NCI-H446 treated with DMSO at 0.1 percent for 48 hours (cell line): ENCODE measurements at places on chromosomes 5 and 9.
A peak's percentile ranks its signal among the peaks of the same experiment; 100 is the strongest.

- no peak for DNase-seq
Measured at GRCh38 chr9:88891040-88891439, 100.2 kb upstream of the S1PR3 start.

DNA sequence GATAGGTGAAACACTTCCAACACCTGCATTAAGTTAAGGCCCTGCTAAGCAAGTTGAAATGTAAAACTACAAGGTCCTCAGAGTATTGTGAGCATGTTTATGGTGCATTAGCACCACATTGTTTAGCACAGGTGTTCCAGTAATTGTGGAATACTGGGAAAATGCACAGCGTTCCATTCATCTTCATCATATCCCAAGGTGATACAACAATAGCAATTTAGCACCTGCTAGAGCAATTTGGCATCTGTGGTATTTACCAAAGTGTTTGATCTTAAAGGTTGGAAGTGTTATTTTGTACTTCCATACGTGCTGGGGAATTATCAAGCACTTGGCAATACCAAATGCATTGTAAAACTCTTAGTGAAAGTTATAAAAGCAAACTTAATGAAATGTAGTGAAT is 266.8 kb downstream of the CYLC2 start:
- DNase-seq: no peak

GRCh38 chr9:2833096-2833495 is 10.8 kb downstream of the PUM3 start:
- no peak for DNase-seq

GRCh38 chr9:84499969-84500582 is 159.5 kb upstream of the SLC28A3 start:
- DNase-seq: no peak

DNA sequence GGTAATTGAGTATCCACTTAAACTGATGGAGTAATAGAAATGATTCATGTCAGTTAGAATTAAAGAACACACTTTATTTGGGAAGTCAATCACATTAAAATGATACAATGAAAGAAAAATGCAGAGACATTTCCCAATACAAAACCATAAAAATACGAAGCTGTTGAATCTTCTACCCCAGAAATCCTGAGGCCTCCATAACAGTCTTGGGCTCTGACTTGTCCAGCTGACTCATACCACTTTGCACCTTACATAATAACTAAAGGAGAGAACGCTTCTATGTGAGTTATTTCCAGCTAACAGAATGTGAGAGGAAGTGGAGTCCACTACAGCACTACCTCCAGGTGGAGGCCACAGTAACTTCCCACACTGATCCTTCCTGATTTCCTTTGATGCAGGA is 305.0 kb downstream of the MRPS30 start:
- no peak for DNase-seq

DNA sequence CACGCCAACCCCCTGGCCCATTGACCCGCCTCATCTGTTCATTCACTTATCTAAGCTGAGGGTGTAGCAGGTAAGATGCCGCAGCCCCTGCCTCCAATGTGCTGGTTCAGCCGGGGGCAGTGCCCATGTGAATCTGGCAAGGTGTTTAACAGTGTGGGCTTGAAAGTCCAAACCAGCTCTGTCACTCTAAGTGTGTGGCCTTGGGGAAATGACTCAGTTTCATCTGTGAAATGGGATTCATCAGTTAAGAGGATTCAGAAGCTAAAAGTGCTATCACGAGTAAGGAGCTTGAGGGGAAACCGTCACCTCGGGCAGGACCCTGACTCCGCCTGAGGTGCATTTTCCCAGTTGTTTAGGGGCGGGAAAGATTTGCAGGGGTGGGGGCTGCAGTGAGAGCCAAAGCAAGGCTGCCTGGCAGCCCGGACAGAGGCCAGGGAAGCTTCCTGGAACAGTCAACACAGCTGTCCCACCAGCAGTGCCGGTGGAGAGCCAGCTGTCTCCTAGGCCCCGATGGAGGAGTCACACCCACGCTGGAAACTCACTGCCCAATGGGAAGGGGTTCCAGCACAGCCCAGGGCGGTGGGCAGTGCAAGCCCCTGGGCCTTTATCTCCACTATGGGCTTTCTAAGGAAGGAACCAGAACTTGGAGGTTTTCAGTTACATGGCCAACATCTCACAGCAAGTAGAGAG is 9.7 kb upstream of the URM1 start:
- DNase-seq: no peak

DNA sequence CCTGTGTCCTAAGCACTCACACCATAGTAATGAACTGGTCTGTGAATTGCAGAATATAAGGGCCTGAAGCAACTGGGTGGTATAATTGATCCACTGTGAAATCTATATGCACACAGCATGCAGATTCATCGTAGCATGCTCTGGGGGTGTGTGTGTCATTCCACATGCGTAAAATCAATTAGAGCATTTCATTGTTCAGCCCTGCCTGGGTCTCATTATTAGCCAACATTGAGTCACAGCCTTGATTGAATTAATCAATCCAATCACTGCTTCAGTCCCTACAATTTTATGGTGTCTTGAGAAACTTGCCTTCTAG is 248.0 kb downstream of the ADAMTSL1 start:
- DNase-seq: no peak

DNA sequence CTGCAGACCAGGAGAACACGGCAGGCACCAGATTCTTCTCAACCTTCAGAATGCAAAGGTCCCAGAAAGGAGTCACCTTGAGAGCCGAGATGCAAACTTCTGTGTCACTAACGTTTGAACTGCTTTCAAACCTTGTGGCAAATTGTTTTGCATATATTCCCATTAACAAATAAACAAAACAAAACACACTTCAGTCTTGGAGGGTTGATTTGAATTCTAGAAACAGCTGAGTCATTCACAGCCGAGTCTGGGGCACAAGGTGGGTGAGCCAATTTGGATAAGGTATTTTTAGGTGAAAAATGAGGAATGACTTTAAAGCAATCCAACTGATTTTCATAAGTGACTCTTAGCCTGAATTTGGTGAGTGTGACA is 38.8 kb upstream of the ANKRD33B start:
- DNase-seq: no peak

- peak; percentile 12 for DNase-seq
Measured at GRCh38 chr5:181167814-181168488, 20.6 kb downstream of the OR2V2 start.

- peak; percentile 1 for DNase-seq
Measured at GRCh38 chr9:122261469-122261881, 3.2 kb downstream of the RBM18 start.

- DNase-seq: no peak
Measured at GRCh38 chr9:136606687-136607333, 55.9 kb upstream of the EGFL7 start.

DNA sequence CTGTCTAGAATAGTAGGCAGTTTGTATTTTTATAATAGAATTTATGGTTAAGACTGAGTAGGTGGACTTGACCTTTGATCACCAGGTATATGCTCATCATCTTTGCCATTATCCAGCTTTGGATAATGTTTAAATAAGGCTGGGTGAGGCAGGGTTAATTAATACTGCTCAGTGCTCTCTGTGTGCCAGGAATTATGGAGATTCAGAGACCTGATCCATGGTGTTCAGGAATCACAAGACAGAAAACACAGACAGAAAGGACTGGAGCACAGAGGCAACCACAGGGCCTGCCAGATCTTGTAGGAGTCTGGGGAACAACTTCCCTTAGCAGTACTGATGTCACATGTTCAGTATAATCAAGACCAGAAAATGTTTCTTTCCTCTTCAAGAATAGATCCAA is 186.3 kb upstream of the ADCY2 start:
- no peak for DNase-seq

GRCh38 chr9:3730511-3730922 is 204.7 kb upstream of the RFX3 start:
- no peak for DNase-seq
